Esophagus squamous epithelium (tissue), 5 donors: ENCODE measurements at places on chromosomes 3 and 15.

DNA sequence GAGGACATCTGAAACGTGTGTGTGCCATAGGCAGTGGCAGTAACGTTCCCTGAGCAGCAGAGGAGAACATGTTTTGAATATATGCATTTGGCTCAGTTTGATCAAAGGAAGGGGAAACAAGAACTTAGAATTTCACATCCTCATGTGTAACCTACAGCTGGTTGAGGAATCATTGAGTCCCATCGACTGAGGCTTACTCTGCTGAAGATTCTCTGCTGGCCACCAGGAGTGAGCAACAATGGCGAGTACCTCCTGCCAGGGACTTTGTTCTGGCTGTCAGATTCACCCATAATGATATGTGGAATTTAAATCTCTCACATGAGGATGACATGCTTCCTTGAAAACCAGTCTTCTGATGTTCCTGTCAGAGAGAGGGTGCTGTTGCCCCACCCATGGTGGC, 21.3 kb downstream of the GORASP1 start:
- no peak for DNase-seq

- DNase-seq: no peak
Observed at GRCh38 chr15:71678191-71678590, 132.2 kb upstream of the NR2E3 start.

- DNase-seq: no peak
Observed at GRCh38 chr15:65837301-65838294, 31.7 kb upstream of the RAB11A start.

DNA sequence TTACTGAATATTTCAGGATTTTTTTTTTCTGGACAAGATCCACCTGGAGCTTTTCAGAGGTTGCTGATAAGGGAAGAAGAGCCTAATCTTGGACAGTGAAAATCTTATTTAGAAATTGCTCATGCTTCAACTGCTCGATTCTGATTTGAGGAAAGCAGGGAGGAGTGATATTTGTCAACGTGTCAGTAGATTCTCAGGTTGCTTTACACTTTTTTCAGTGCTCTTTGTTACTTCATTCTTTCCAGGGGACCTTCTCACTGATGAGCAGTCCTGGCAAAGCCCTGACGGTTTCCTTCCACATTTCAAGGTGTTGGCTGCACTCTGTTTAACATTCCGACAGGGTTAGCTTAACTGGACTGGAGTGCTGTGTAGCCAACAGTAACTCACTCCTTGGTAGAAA, 24.1 kb upstream of the RARB start:
- DNase-seq: no peak

- DNase-seq: no peak
Observed at GRCh38 chr3:140351466-140351865, 326.4 kb upstream of the TRIM42 start.

DNA sequence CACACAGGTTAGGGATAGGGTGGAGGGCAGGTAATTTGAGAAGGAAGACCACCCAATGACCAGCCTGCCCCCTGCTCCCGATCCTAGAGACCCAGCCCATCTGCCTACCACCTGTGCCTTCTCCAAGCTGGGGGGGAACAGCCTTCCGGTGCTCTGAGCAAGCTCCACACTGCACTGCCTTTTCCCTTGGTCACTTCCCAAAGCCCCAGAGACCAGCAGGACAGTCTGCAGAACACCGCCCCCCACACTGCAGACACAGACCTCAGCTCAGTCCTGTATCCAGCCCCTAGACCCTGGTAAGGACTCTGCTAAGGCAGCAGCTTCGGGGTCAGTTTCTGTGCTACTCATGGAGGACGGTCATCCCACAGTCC, 156.9 kb downstream of the MEGF11 start:
- DNase-seq: no peak

DNA sequence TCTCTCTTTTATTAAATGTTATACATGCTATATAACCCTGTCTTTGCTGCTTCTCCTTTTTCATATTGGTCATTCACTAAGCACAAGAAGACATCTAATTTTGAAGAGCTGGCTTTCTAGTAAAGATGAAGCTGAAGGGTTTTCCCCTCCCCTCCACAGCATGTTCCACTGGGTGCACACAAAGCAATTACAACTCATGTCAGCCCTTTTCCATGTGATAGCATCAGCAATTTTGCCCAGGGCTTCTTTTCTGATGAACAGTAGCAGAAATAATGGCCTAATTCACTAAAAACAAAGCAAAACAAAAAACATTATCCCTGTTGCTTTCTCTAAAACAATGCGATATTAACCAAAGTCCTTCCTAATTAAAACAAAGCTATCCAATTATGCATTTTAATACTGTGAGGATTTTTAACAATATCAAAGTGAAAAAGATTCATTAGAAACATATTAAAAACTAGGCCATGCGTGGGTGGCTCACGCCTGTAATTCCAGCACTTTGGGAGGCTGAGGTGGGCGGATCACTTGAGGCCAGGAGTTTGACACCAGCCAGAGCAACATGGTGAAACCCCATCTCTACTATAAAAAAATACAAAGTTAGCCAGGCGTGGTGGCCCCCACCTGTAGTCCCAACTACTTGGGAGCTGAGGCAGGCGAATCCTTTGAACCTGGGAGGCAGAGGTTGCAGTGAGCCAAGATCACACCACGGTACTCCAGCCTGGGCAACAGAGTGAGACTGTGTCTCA, 12.2 kb upstream of the PIK3R4 start:
- no peak for DNase-seq

GRCh38 chr3:42501681-42502428, 588 bp upstream of the VIPR1 start:
- no peak for DNase-seq

DNA sequence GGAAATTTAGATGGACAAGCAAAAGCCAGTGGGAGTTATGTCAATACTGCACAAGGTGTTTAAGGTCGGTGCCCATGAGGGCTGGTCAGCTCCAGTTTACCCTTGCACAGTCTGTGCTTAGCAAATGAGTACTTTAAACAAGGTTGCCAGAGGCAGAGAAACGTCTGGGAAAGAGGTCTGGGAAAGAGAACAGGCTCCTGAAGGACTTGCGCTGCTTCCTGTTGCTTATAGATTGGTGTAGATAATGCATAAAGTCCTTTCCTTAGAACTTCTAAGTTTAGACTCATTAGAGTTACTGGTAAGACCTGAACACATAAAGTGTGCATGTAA, 162.6 kb upstream of the P2RY1 start:
- DNase-seq: no peak

- no peak for DNase-seq
Observed at GRCh38 chr3:99562990-99563607, 75.3 kb upstream of the COL8A1 start.

DNA sequence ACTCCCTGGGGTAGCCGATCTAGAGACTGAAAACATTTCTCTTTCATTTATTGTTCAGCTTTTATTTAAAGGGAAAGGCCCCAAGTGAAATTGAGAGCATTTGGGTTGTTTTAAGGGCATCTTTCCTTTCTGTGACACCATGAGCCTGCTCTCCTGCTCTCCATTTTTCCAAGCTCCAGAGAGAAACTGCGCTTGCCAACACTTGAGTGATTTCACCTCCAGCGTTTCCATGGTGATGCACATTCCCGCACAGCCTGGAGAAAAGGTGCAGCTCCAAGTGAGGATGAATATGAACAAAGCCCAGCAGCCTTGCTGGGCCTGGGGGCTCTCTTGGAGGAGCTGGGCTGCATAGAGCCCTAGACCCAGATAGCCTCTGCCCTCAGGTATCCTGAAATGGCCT, 159.2 kb upstream of the PPP2R3A start:
- DNase-seq: no peak

DNA sequence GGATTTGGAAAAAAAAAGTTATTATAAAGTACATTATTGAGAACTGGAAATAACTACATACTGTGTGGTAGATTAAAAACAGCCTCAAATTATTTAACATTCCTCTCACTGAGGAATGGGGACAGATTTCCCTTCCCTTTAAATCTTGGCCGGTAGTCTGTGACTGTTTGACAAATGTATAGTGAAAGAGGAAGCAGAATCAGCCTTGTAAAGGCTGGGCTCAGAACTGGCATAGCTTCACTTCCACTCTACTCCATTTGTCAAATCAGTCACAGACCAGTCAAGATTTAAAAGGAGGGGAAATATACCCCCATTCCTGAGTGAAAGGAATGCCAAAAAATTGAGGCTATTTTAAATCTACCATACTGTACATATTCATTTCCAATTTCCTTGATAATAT, 18.2 kb upstream of the B4GALT4 start:
- DNase-seq: no peak

DNA sequence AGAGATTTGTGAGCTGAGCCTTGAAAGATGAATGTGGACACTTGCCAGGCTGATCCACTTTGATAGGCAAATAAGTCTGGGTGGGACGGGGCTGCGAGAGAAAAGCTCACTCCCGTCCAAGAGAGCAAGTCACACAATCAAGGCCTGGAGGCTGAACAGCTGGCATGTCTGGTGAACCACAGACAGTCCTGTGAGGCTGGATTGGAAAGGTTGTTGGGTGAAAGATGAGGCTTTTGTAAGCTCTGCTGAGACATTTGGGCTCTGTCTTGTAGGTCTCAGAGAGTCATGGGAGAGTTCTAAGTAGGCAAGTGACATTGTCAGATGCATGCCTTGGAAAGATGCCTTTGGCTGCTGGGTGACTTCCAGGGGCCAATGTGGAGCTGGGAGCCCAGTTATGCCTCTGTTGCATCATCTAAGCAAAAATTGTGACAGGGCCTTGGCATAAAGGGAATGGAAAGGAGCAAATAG, 38.5 kb downstream of the RPLP1 start:
- no peak for DNase-seq

- DNase-seq: no peak
Observed at GRCh38 chr3:185935465-185936272, 2.1 kb downstream of the TRA2B start.

DNA sequence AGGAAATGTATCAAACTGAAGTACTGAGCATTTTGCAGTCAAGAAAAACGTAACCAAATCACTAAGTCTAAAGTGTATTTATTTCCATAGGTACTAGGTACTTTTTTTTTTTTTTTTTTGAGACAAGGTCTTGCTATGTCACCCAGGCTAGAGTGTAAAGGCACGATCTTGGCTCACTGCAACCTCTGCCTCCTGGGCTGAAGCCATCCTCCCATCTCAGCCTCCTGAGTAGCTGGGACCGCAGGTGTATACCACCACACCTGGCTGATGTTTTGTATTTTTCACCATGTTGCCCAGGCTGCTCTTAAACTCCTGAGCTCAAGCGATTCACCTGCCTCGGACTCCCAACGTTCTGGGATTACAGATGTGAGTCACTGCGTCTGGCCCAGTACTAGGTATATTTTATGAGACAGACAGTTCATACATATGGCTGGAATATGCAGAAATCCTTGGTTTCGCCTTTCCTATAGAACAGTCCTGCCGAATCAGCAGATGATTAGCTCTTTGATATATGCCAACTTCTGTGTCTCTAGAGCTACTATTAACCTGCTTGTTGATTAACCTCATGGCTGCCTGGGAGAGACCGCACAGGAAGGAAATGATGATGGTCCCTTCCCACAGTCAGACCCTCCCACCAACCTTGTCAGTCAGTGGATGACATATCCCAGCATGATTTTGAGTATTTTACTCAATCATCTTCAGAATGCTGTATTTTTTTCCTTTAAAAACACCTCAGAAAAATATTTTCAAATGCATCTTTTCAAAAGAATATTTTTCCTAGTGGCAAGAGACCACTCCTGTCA, 32.3 kb downstream of the TMOD3 start:
- DNase-seq: no peak

- DNase-seq: no peak
Observed at GRCh38 chr15:101105059-101105891, 146.6 kb downstream of the CHSY1 start.

- no peak for DNase-seq
Observed at GRCh38 chr15:52039925-52040781, 21.1 kb downstream of the MAPK6 start.

- DNase-seq: no peak
Observed at GRCh38 chr3:4078903-4079302, 224.3 kb upstream of the SETMAR start.

DNA sequence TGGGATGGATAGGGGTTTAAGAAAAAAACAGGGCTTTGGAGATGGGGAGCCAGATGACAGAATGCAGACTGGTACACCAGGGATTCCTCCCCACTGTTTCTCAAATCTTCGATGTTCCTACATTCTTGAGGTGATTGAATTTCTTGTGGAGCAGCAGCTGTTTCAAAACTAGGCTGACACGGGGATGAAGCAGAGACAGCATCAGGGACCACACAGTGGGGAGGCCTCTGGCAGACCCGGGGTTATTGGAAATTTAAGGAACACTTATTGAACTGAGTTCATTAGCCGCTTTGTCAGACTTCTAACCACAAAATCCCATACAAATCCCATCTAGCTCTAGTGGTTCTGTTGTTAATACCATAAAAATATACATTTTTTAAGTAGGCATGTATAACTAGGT, 621.4 kb upstream of the GBE1 start:
- DNase-seq: no peak
